ENCODE measurements at places on chromosomes 13 and 19. TPM values are rescaled to one million over a fixed set of nuclear protein-coding genes. Genes with fewer than 3 reads are reported as not detected.
A peak's percentile ranks its signal among the peaks of the same experiment; 100 is the strongest.

GRCh38 chr19:7492142-7492541, 3.3 kb upstream of the PEX11G start:
- DNase-seq: no peak
- H3K27ac ChIP-seq: no peak overlapping the region
- H3K4me3 ChIP-seq: no peak overlapping the region
- H3K36me3 ChIP-seq: no peaks in the 10 kb centered on the region

GRCh38 chr19:45508861-45509691, 1.8 kb downstream of the VASP start:
- H3K4me3 ChIP-seq: peak overlapping the region; percentile 98
- DNase-seq: peak; percentile 69
- H3K4me1 ChIP-seq: peaks cover 20% of the 10 kb centered on the region
- no peaks in the 10 kb centered on the region for H3K27me3 ChIP-seq
- H3K36me3 ChIP-seq: no peaks in the 10 kb centered on the region

GRCh38 chr19:49301165-49301865, 23.7 kb downstream of the SLC6A16 start:
- H3K27me3 ChIP-seq: no peaks in the 10 kb centered on the region
- H3K27ac ChIP-seq: no peak overlapping the region
- peak; percentile 71 for DNase-seq
- no peak overlapping the region for H3K4me3 ChIP-seq
- no peaks in the 10 kb centered on the region for H3K4me1 ChIP-seq

DNA sequence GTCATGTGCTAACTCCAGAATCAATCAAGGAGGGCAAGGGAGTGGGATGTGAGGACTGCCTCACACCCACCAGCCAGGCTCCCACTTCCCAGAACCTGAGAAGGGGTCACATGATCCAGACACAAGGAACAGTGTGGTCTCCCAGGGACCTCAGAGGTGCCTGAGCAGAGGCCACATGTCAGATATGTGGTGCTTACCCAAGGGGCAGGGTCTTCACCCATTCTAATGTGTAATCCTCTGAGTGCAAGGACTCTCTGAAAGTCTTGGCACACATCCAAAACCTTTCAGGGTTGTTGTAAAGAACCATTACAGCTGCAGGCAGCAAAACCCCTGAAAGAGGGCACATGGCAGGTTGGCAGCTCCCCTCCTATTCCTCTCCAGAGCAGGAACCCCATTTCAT, 656.6 kb downstream of the UQCRFS1 start:
- no peaks in the 10 kb centered on the region for H3K4me1 ChIP-seq
- no peaks in the 10 kb centered on the region for H3K27me3 ChIP-seq
- no peak overlapping the region for H3K27ac ChIP-seq
- H3K36me3 ChIP-seq: no peaks in the 10 kb centered on the region

DNA sequence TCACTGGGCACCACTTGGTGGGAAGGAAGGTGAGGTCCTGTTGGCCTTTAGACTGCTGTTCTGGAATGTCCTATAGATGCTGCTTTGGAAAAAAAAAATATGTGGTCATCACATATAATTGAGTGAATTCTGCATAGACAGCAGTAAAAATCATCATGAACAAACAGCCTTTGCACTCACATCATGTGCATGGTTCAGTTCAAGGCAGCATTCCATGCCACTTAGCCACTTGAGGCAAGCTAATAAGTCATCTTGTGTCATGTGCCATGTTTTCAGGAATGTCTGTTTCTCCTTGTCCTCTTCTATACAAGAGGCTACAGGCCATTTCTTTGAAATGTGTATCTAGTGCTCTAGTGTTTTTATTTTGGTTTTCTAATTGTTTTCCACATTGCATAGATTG, 43.9 kb upstream of the TSC22D1 start:
- DNase-seq: peak; percentile 44
- no peak overlapping the region for H3K4me3 ChIP-seq
- no peaks in the 10 kb centered on the region for H3K4me1 ChIP-seq
- H3K27ac ChIP-seq: peak overlapping the region; percentile 78
- H3K36me3 ChIP-seq: no peaks in the 10 kb centered on the region

- H3K27me3 ChIP-seq: no peaks in the 10 kb centered on the region
- H3K4me3 ChIP-seq: no peak overlapping the region
- H3K4me1 ChIP-seq: no peaks in the 10 kb centered on the region
- H3K27ac ChIP-seq: no peak overlapping the region
- H3K36me3 ChIP-seq: no peaks in the 10 kb centered on the region
Measured at GRCh38 chr13:32026623-32027022, 5.0 kb upstream of the FRY start.

The PRTN3 gene
- not detected for total RNA-seq

All from hepatocyte (in vitro differentiated cells).